ENCODE measurements at places on chromosomes 7 and 10.

- DNase-seq = no peak
These were observed 27.1 kb upstream of the ACSL5 start for GRCh38 chr10:112346774-112347173.

- DNase-seq = no peak
These were observed 181.9 kb downstream of the TMEM26 start for GRCh38 chr10:61271127-61271780.

DNA sequence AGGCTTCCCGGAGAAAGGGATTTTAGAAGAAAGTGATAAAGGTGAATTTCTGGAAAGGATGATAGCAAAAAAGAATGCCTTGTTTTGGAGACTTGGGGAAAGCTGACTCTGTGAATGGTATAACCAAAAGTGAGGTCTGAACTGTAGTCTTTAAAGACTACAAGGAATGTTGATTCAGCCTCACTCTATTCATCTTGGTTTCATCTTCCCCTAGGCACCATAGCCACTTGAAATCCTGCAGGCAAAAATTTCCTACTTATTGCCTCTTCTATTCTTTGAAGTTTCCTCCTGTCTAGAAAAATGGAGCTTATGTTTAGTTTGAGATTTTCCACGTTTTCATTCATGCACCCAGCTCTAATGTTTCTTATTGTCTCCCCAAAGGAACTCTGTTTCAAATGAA is 518.0 kb downstream of the AUTS2 start:
- no peak for DNase-seq

GRCh38 chr10:60140651-60141632 is 234.6 kb upstream of the CCDC6 start:
- DNase-seq = no peak

DNA sequence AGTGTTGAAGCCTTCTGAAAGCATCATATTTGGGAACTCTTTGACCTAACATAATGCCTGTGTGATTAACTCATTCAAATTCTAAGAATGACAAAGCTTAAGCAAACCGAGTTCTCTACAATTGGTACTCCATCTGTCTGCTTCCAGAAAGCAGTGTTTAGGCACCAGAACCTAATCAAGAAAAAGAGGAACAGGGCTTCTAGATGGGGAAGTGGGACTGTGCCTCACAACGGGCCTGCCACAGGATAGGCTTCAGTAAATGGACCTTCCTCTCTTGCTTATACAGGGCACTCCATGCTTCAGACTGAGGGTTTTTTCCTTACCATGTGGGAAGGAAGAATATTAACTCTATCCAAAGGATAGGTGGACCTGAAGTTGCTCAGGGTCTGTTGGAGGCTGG is 808.1 kb downstream of the XPNPEP1 start:
- DNase-seq = no peak

GRCh38 chr10:51117794-51118193 is 43.5 kb downstream of the PRKG1 start:
- no peak for DNase-seq

DNA sequence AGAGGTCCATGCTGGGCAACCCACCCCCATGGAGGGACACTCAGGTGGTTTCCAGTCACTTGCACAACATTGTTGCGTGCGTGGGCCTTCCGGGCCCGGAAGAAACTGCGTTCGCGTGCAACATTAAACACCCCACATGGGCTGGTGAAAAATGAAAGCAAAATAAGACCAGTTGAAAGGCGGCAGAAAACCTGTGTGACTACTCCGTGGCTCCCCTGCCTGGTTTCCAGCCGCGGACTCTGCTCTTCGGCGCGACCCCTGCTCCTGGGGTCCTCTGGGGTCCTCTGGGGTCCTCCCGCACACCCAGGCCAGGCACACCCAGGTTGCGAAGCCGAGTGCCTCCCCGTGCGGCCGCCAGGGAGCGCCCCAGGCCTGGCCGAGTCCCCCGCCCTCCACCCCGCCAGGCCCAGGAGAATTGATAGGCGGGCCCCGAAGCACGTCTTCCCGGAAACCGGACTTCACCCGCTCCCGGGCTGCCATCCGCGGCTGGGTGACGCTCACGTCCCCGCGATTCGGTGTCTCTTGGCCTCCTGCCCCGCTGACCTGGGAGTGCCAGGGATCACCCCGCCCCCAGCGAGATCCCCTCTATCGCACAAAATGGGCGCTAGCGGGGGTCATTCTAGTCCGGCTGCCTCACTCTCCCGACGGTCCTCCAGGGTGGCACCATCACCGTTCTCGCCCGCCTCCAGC is 1.9 kb upstream of the SH2D4B start:
- no peak for DNase-seq

GRCh38 chr10:43865265-43866135 is 216.8 kb upstream of the ZNF32 start:
- DNase-seq = no peak

DNA sequence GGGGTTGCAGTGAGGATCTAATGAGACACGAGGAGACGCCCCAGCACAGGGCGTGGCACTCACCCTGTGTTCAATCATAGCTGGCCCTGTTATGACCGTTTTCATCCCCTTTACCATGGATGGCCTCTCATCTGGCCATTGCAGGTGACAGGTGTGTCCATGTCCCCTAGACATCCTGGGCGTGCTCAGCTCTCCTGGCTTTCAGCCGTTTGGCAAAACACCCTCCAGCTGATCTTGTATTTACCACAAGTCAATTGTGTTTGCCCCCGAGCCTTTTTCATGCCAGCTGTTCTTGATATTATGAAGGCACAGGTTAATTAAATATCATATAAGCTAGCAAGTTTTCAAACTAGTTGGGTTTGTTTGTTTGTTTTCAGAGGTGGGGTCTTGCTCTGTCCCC is 97.1 kb downstream of the CHST15 start:
- no peak for DNase-seq

DNA sequence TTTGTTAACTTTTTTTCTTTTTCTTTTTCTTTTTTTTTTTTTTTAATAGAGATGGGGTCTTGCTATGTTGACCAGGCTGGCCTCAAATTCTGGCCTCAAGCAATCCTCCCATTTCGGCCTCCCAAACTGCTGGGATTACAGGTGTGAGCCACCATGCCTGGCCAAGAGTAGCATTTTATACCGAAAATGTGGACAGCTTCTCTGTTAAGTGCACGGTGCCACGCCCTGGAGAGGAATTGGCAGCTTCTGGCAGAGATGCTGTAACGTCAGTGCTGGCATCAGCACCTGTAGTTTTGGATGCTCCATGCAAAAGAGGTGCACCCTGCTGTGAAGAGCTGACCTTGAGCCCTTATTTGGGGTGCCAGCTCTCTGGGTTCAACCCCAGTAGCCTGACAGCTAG is 18.2 kb downstream of the IL15RA start:
- DNase-seq = no peak

DNA sequence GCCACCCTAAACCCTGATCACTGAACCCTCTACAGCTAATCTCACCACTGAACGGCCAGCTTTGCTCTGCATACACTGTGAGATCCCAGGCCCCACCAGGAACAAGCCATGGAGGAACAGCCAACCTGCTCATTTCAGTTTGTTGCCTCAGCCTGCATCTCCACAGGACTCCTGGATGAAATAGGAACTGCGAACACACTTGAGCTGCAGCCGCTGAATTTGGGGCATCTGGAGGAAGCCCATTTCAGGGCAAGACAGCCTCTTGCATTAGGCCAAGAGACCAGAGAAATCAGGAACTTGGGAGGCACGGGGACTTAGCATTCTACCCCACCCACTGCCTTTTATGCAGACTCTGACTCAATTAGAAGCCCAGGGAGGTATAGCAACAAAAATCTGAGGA is 14.5 kb upstream of the EGR2 start:
- DNase-seq = no peak

- DNase-seq = no peak
These were observed 3.9 kb downstream of the TECTB start for GRCh38 chr10:112286837-112287818.

- DNase-seq = no peak
These were observed 2.8 kb upstream of the FAM53B start for GRCh38 chr10:124746992-124747391.

- no peak for DNase-seq
These were observed 415.1 kb downstream of the THSD7A start for GRCh38 chr7:11416641-11417458.

GRCh38 chr10:11381023-11381422 is 230.4 kb downstream of the USP6NL start:
- DNase-seq = no peak

- DNase-seq = no peak
These were observed 29.7 kb downstream of the MKLN1 start for GRCh38 chr7:131357282-131357880.

DNA sequence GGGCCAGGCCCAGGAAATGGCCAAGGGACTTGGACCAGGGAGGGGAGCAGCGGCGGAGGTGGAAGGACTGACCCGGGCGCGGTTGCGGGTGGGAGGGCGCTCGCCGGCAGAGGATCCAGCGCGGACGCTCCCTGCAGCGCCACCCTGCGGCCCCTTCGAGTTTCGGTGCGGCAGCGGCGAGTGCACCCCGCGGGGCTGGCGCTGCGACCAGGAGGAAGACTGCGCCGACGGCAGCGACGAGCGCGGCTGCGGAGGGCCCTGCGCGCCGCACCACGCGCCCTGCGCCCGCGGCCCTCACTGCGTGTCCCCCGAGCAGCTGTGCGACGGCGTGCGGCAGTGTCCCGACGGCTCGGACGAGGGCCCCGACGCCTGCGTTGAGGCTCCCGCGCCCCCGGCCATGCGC is 16.8 kb upstream of the ZNF467 start:
- no peak for DNase-seq

DNA sequence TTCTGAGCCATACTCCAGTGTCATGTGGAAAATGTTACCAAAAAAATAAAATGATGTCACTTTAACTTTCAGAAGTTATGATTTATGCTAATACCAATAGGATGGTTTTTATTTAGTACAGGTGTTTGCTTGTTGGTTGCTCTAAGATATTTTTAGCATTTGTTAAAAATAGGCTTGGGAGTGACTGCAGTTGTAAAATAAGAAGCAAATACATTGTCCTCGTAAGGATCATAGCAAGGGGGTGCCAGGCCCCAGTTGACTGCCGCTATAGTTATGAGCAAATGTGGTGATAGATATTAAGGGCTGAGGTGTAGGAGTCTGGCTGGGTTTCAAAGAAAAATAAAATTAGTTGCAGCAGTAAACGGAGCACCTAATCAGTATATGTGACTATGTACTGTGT is 354.4 kb upstream of the BMPER start:
- DNase-seq = no peak

DNA sequence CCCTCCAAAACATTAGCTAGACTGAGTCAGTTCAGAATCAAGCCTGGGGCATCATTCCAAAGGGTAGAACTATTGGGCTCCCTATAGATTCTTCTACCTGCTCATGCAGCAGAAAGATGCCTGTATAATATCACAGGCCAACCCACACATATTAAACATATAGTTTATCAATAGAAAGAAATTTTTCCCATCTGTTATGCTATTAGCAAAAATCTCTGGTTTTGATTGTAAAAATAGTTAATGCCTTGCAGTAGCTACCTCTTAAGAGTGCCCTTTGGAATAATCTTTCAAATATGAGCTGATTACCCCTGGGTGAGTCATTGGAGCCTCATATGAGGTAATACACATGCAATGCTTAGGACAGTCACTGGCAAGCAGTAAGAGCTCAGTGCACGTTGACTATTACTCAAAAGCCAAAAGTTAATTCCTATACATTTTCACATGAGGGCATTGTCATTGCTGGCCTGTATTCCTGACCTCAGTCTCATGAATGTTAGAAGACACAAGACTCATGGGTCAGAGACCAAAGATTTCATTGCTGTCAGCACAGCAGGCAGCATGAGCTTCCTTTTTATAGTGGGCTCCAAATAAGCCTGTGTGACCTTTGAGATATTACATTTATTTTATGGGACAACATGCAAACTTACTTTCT is 180.0 kb downstream of the FGFR2 start:
- DNase-seq = no peak

- no peak for DNase-seq
These were observed 32.0 kb downstream of the GNA12 start for GRCh38 chr7:2812114-2812487.

GRCh38 chr10:260819-261429 is 125.7 kb downstream of the ZMYND11 start:
- no peak for DNase-seq

GRCh38 chr7:149748076-149748874 is 25.1 kb downstream of the ZNF467 start:
- DNase-seq = no peak

DNA sequence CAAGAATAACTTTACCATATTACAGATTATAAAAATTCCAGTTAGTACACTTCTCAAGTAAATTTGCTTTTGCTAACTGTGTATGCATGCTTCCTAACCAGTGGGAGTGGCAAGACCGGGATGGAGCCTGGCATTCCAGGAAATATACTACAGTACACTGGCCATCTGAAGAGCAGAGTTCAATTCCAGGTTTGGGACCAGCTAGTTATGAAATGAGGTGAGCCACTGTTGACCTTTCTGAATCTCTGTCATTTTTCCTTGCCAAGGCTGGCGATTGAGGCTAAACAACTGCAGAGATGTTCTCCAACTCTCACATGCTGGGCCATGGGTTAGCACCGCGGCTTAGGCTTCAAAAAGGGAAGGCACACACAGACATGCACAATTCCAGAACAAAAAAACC is 258.2 kb downstream of the GLI3 start:
- no peak for DNase-seq

GRCh38 chr7:43891069-43891955 is 15.1 kb downstream of the URGCP start:
- no peak for DNase-seq

- no peak for DNase-seq
These were observed 40.5 kb upstream of the ADO start for GRCh38 chr10:62764011-62764410.

DNA sequence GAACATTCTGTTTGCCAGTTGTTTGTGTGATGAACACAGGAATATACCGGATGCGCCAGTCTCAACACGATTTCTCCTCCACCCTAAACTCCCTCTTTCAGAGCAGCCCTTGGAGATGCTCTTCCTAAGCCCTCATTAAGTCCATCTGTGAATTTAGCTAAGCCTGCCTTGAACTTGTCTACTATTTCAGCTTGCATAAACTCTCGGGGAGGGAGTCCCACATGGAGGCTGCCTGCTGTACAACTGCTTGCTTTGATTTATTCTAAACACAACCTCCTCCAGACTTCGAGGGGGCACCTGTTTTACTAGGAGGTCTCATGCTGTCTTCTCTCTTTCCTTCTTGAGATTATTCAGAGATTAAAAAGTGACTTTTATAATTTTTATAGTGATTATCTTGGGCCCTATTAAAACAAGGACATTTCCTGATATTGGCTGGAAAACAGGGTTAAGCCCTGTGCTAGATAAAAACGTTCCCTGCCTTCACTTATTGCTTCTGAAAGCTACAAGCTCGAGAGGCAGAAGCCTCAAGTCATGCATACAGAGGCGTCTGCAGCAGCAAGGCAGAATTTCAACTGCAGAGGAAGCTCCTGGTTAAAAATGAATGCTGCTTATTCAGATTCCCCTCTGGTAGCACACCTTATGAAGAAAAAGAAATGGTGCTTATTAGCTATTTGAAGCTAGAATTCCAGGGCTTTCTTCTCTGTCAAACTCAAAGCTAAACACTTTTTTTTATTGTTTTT is 174.3 kb downstream of the FANK1 start:
- DNase-seq = no peak

All from occipital lobe (tissue), 3 donors.